ENCODE measurements at places on chromosomes 4 and X.

DNA sequence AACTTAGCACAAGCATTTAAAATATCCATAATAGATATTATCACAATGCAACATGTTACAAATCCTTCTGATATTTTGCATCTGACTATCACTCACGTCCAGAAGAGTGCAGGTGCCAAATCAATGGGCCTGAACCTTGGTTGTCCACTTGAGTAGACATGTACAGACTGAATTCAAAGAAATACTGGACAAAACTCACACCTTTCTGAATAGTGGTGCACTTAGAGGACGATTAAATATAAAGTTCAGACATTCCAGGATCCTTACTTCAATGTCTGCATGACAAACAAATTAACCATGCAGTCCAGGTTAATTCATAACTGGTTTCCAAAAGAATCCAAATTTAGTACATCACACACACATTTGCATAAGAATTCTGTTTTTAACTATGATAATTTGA is 406.0 kb upstream of the EDA2R start:
- DNase-seq = no peak

DNA sequence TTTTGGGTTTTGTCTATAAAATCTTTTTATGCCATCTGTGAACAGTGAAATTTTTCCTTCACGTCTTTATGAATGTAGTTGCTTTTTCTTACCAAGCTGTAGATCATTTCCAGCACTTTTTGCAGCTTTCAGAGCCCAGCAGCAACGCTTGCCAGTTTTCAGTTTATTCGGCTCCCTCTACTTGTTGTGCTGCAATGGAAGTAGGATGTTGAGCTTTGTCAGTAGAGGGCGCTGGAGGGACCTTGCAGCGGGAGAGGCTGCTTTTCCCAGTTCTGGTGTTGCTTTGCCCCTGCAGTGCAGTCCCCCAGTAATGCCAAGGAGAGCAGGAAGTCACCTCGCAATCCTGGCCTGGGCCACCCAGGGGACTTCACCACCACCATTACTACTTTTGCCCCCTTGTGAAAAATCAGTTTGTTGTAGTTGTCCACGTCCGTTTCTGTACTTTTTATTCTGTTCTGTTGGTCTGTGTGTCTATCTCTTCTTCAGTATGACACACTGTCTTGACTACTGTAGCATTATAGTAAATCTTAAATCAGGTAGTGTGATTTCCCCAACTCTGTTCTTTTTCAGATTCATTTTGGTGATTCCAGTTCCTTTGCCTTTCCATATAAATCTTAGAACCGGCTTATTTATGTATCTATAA is 21.8 kb downstream of the CMC4 start:
- peak; percentile 42 for DNase-seq

GRCh38 chrX:42771506-42772335 is 6.2 kb downstream of the PPP1R2C start:
- no peak for DNase-seq

DNA sequence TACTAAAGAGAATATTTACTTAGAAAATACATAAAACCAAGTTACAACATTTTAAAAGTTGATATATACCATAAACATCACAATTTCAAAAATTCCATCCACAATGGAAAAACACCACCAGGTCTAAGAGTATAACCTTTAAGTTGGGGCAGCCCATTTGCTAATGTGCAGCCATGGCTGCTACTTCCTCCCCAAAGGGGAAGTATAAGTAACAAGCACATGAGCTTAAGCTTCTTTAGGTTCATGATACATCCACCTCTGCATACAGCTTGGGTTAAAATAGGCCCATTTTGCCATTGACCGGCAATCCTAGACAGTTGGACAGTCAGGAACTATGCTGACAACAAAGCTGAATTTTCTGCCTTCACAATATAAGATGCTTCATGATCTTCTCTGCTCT is 16.6 kb upstream of the GASK1B start:
- no peak for DNase-seq

DNA sequence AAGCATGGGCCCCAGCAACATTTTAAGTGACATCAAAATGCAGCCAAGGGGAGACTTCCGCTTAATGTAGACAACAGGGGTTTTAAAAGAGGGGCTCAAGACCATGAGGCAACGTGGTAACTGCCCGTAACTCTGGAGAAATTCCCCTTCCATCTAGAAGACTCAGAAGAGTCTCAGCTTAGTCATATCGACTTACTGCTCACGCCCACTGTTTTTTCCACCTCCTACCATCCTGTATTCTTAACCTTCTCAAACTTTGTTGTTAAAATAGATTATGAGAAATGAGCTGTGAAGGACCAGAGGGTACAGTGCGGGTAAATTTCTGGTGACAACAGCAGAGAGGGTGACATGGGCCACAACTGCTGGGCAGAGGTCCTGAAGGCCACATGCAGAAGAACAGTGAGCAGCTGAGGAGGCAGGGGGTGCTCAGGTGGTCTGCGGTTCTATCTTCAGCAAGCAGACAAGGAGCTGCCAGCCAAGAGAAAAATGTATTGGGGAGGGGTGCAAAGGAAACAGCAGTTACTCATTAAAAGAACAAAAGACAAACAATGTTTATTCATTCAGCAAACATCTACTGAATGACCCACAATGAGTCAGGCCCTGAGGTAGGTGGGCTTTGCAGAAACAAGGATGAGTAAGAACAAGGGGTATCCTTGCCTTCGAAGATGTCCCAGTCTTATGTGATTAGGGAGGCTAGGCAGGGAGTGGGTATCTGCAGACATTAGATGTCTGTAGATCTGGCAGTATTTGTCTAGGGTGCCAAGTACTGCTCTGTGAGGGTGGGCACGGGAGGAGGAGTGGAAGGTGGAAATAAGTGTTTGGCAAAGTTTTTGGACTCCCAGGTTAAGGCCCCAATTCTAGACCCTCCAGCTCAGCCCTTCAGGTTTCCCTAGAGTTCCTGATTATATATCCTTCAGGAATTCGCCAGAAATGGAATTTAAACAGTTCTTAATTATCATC is 175.3 kb downstream of the TSPAN5 start:
- no peak for DNase-seq

DNA sequence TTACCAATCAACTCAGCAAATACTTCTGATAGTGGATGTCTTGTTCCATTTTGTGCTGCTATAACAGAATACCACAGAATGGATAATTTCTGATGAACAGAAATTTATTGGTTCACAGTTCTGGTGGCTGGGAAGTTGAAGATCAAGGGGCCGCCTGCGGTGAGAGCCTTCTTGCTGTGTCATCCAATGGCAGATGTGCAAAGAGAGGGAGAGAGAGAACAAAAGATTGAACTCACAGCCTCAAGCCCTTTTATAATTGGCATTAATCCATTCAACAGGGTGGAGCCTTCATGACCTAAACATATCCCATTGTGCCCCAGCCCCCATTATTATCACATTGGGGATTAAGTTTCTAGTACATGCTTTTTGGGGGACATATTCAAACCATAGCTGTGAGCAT is 86.1 kb downstream of the ADGRG4 start:
- no peak for DNase-seq

DNA sequence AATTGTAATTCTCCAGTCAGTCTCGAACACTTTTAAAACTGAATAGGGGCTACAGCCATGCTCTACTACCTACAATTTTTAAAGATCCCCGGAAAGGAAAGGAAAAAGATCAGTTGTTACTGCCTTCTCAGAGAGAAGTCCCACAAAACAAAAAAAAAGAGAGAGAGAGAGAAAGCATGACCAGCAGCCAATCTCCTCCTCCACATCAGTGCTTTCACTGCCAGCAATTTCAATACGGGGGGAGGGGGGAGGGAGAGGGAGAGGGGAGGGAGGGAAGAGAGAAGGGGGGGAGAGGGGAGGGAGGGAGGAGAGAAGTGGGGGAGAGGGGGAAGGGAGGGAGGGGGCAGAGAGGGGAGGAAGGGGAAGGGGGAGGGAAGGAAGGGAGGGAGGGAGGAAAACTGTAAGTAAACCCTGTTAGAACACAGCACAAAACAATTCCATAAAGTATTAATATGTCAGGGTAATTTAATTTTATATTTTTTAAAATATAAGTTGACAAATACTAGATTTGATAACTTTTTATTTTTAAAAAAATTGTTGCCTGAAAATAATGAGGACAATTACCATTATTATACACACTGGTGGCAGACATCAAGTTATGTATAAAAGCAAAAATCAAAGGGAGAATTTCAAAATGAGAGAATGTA is 108.0 kb downstream of the LRBA start:
- DNase-seq = no peak

DNA sequence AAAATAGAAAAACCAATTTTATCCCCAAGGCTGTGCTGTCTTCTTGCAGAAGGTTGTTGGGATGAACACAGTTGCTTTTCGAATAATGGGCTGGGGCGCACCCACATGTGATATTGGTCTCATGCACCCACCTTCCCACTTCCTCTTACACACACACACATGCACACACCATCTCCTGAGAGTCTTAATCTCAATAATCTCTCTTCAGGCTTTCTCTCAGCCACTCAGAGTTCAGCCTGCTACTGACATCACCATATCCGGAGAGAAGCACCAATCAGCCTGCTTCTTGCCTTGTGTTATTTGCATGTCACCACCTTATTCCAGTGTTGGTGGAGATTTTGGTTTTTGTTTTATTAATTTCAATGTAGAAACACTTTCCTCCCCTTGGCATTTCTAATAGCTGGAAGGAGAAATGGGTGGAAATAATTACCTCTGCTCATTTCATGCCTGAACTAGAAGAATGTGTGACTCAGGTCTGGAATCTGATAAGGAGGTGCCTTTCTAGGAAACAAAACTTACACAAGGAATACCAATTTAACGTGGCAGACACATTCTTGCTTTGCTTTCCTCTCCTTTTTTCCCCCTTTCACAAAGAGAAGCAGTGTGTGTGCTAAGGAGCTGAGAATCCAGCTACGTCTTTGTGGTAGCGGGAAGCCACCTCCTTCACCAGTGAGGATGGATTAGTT is 400.2 kb downstream of the MID1IP1 start:
- no peak for DNase-seq

GRCh38 chr4:110020646-110021443 is 108.2 kb downstream of the EGF start:
- no peak for DNase-seq

- DNase-seq = no peak
Measured at GRCh38 chr4:74206088-74206825, 48.3 kb downstream of the MTHFD2L start.

DNA sequence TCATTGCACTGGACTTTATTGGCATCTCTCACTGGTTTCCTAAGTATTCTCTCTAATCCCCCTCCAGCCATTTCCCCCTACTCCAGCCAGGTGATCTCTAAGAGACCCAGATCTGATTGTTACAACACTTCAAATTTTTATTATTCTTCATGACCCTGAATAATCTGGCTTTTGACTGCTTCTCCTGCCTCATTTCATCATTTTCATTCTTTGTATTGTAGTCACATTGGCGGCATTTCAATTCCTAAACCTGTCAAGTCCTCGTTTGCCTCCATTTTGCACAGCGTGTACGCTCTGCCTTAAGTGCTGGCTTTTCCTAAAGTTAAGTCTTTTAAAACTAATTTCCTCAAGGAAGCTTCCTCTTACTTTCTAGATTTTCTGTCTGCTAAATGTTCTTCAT is 31.6 kb downstream of the UBE2K start:
- DNase-seq = no peak

DNA sequence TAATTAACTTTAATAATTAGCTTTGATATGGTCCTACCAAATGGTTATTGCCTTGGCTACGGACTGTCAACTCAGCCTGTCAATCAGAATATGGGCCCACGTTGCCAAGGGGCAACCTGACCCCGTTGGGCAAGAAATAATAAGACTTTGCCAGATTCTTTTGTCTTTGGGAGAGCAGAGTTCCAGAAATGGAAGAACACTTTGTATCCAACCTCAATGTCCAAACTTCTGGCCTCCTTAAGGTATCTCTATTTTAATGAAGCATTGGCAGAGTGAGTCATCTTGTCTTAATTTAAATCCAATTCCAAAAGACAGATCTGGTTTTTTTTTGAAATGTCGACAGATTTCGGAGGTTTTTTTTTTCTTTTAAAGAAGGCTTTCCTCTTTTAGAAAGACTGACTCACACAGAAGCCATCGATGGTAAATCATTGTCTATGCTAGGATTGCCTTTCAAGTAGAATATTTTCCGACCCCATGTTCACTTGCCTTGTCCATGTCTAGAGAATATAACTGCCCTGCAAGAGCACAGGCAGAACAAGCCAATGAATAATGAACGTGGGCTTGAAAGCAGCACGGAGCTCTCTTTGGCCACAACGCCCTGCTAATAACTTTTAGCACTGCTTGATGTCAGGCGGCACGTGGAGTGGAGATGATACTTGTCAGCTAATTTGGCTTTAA is 190.3 kb upstream of the GATB start:
- DNase-seq = no peak

DNA sequence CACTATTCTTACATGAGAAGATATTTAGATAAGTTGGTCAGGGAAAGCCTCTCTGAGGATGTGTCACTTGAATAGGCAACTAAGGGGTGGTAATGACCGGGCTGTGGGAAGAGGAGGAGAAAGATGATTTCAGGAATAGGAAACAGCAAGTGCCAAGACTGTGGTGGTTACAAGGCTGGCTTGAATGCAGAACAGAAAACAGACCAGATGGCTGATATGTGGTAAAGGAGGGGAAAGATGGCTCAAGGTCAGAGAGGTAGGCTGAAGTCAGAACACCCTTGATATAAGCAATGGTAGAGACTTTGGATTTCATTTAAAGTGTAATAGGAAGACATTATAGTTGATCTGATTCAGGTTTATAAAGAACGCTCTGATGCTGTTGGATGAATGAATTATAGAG is 15.0 kb downstream of the TLR7 start:
- no peak for DNase-seq

- DNase-seq = no peak
Measured at GRCh38 chr4:163697121-163697520, 202.6 kb downstream of the TMA16 start.

DNA sequence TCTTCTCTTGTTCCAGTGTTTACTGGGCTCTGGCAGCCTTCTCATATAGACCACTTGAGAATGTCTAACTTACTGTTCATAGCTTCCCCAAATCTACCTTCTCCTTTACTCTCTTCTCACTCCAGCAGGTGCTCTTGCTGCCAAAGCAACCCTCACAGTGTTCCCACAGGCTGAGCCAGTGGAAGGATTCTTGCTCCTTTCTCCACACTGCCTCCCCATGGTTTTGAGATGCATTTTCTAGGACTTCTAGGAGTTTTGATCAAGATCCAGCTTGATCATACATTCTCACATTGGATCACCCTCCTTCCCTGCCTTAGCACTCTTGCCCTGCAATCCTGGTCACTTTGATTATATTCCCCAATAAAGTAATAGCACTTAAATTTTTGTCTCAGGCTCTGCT is 230.8 kb downstream of the TMEM47 start:
- DNase-seq = no peak

- no peak for DNase-seq
Measured at GRCh38 chr4:127209580-127210095, 423.1 kb upstream of the INTU start.

DNA sequence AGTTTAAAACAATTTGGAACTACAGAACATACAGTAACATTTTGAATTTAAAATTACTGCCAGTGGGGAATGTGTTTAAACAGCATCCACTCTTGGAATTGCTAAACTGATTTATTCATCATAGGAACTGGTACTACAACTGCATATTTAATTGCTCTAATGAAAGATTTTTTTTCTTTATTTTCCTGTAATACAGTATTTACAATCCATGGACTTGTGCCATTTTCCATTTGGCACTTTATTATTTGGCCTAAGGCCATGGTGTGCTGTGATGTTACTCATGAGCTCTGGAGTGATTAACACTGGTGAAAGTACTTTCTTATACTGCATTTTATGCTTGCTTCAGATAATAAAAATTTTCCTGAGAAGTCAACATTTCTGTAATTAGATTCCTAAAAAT is 69.7 kb upstream of the NUDT6 start:
- DNase-seq = no peak

- DNase-seq = no peak
Measured at GRCh38 chr4:149031399-149031798, 589.2 kb upstream of the NR3C2 start.
